ENCODE measurements at places on chromosomes 6 and 20. TPM values are rescaled to one million over a fixed set of nuclear protein-coding genes. Genes with fewer than 3 reads are reported as not detected.

The SNPH gene
- total RNA-seq, result 6.6 TPM

The CHRNA4 gene
- not detected for total RNA-seq

The SEL1L2 gene
- not detected for total RNA-seq

The HCRTR2 gene
- not detected for total RNA-seq

The IL17F gene
- total RNA-seq, result not detected

The HLA-B gene
- total RNA-seq, result 5,408 TPM

The CRISP3 gene
- not detected for total RNA-seq

The C20orf144 gene
- 0.79 TPM for total RNA-seq

The PSORS1C2 gene
- not detected for total RNA-seq

The ACAT2 gene
- 18.5 TPM for total RNA-seq

DNA sequence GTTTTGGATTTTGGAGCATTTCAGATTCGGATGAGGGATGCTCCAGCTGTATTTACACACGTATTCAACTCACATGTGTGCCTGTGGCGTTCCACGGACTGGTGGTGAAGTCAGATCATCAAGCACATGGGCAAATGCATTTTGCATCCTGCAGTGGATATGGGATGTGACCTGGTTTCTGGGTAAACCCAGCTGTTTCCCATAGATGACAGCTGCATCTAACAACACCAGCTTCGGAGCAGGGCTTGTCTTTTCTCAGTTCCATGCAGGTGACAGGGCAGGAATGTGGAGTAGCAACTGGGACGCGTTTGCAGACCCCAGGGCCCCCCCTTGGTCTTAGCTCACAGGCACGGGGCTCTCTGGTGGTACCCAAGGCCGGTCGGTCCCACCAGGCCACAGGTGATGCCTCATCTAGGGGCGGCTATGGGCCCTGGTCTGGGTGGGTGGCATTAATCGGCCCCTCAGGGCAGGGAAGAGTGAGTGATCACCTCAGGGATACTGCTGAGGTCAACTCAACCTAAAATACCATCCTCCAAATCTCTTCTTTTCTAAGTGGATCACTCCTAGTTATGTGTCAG, 83.2 kb downstream of the RAMACL start:
- H3K27ac ChIP-seq, result no peak overlapping the region
- H3K27me3 ChIP-seq, result no peaks in the 10 kb centered on the region
- no peaks in the 10 kb centered on the region for H3K4me1 ChIP-seq
- no peaks in the 10 kb centered on the region for H3K36me3 ChIP-seq
- DNase-seq, result no peak
- H3K4me3 ChIP-seq, result no peak overlapping the region

DNA sequence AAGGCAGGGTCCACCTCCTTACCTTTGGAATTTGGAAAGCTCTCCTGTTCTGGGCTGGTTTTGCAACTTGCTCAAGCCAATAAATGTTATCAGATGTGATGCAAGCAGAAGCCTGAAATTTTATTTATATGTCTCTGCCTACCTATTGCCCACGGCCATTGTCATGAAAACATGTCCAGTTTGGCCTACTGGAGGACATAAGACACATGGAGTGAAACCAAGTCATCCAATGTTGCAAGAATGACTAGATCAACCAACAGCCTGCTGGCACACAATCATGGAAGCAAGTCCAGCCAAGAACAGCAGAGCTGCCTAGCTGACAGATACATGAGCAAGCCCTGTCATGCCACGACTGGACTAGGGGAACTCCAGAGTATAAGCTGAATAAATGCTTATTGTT, 56.7 kb upstream of the IRAK1BP1 start:
- H3K4me1 ChIP-seq, result no peaks in the 10 kb centered on the region
- no peak for DNase-seq
- H3K4me3 ChIP-seq, result no peak overlapping the region
- H3K27ac ChIP-seq, result no peak overlapping the region

DNA sequence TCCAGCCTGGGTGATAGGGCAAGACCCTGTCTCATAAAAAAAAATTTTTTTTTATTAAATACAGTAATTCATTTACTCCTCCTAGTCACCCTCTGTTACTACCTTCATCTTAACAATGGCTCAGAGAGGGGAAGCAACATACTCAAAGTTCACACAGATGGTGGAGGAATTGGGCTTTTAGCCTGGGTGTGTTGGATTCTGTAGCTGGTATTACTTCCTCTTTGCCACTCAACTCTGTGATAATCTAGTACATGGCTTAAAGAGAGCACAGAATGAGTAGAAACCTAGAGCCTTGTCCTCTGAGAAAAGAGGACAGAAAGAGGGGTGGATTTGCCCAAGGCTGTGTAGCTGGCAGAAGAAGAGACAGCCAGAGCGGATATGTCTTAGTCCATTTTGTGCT, 96.6 kb downstream of the DLGAP4 start:
- peaks cover 3% of the 10 kb centered on the region for H3K27me3 ChIP-seq
- H3K4me3 ChIP-seq, result no peak overlapping the region
- H3K27ac ChIP-seq, result no peak overlapping the region
- DNase-seq, result no peak

- H3K4me3 ChIP-seq, result no peak overlapping the region
- no peaks in the 10 kb centered on the region for H3K36me3 ChIP-seq
- H3K27ac ChIP-seq, result no peak overlapping the region
Observed at GRCh38 chr20:59416916-59417315, 116.5 kb downstream of the EDN3 start.

- no peak overlapping the region for H3K4me3 ChIP-seq
- no peaks in the 10 kb centered on the region for H3K27me3 ChIP-seq
- no peaks in the 10 kb centered on the region for H3K36me3 ChIP-seq
- no peaks in the 10 kb centered on the region for H3K4me1 ChIP-seq
Observed at GRCh38 chr6:140660295-140660694, 1285.8 kb upstream of the CITED2 start.

GRCh38 chr20:25081730-25082497, at the start of gene VSX1:
Gene VSX1, minus strand, starts transcription at chr20:25082141. Its CDS starts 45 bp downstream, at chr20:25082096.
- no peak within 1 kb of the TSS for H3K27ac ChIP-seq
- no peaks in the 10 kb centered on the region for H3K36me3 ChIP-seq
- peaks cover 21% of the 10 kb centered on the region for H3K4me1 ChIP-seq
- no peak for DNase-seq
- H3K27me3 ChIP-seq, result peaks cover 25% of the 10 kb centered on the region
- no peak within 1 kb of the TSS for H3K4me3 ChIP-seq

DNA sequence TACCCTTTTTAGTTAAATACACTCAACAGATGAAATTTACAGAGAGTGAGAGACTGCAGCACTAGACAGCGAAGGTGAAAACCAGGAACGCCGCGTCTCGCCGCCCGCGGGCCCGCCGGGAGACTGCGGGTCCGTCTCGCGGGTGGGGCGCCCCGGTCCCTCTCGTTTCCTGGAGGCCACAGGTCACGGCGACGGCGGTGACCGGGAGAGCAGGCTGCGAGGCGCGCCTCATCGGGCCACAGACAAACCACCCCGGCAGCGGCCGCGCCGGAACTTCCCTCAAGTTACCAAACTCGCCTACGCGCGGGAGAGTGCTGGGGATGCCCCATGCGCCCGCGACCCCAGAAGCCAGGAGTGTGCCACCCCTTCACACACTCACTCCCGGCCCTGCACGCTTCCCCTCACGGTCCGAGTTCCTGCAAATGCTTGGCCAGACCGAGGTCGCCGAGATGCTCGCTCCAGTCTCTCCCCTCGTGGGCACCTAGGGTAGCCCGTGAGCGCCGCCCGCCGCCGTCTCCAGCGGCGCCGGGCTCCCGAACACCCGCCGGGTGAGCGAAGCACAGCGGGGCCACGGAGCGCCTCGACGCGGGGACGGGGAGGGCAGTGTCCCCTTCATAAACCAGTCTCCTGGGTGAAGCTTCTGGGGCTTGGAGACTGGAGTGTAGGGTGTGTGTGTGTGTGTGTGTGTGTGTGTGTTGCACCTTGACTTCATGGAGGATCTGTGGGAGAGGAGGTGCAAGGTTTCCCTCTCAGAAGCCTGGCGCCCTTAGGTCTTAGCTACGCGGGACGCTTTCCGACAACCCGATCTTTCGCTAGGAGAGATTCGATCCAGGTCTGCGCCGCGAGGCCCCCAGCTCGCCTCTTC, 1.4 kb downstream of the BACH2 start:
- H3K27ac ChIP-seq, result peak overlapping the region; percentile 95
- no peaks in the 10 kb centered on the region for H3K27me3 ChIP-seq
- H3K4me1 ChIP-seq, result peaks cover 37% of the 10 kb centered on the region
- peak; percentile 64 for DNase-seq
- H3K4me3 ChIP-seq, result peak overlapping the region; percentile 59

DNA sequence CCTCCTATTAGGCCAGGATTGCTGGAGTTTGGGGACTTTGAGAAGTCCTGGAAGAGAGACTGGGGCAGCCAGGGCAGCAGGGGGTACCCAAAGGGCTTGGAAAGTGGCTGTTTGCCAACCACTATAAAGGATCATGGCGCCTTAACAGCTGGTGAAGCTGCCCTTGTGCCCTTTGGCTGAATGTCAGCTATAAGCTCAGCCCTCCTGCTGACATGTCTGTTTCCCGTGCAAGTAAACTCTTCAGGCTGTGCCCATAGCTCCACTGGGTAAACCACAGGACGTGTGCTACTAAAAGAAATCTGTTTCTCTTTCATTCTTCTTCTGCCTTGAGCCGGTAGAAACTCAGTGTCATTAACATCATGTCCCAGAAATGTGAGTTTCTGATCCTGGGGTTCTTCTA, 97.3 kb downstream of the CAP2 start:
- peaks cover 6% of the 10 kb centered on the region for H3K27me3 ChIP-seq
- H3K4me1 ChIP-seq, result no peaks in the 10 kb centered on the region
- DNase-seq, result no peak
- no peak overlapping the region for H3K4me3 ChIP-seq

- H3K27ac ChIP-seq, result no peak overlapping the region
- no peak overlapping the region for H3K4me3 ChIP-seq
- no peaks in the 10 kb centered on the region for H3K27me3 ChIP-seq
- no peaks in the 10 kb centered on the region for H3K4me1 ChIP-seq
- no peak for DNase-seq
Observed at GRCh38 chr6:70846207-70846835, 110.5 kb downstream of the B3GAT2 start.

DNA sequence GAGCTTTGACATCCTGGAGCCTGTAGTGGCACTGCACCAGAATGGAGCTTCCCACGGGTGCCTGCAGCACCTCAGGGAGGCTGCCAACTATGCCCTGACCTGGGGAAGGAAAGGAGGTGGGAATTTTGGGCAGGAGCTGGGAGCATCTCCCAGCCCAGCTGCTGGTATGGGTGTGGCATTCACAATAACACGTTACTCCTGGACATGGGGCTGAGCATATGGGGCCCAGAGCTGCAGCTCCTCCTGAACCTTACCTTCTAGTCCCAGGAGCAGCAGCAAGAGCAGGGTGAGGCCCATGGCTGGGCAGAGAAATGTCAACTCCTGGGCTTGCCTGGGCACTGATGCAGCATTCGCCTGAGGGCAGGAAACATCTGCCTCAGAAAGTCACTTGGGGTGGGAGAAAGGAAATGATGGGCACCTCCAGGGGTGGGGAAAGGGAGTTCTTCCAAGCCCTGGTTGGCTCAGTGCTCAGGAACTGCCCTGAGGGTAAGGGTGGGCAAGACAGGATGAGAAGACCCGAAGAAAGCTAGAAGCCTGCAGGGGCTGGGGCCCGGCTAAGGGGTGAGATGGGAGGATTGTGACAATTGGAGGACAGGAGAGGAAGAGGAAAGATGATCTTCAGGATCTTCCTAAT, at the start of gene TREML1:
Gene TREML1 (minus strand): TSS at position 356 of the 634 bp plus-strand sequence. CDS start 59 bp downstream, at position 297.
- no peaks in the 10 kb centered on the region for H3K36me3 ChIP-seq
- no peaks in the 10 kb centered on the region for H3K4me1 ChIP-seq
- no peak within 1 kb of the TSS for H3K4me3 ChIP-seq

DNA sequence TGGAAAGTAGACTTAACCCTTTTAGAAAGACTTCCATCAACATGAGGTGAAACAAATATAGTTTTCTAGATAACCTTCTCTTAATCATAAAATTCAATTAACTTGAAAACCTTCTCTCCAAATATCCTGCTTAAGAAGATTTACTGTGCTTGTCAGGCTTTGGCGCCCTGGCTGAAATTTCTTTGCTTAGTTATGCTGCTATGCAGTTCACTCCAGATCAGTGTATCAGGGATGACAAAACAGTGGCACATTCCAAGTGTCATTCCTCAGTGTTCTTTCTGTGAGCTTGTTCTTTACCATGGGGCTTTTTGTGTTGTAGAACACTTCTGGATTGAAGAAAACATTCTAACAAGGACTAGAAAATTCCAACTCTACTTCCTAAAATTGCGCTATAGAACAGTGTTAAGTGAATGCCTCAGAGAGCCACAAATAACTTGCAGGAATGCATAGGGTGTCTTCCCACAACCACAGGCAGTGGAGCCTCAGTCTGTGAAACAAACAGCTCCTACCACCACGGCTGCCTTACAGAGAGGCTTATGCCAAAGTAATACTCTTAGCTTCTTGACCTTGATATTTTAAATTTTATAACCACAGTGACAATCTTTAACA, 443.6 kb downstream of the CDC5L start:
- H3K4me1 ChIP-seq, result peaks cover 14% of the 10 kb centered on the region
- H3K36me3 ChIP-seq, result no peaks in the 10 kb centered on the region
- H3K27ac ChIP-seq, result no peak overlapping the region
- DNase-seq, result no peak

- no peaks in the 10 kb centered on the region for H3K4me1 ChIP-seq
- no peak for DNase-seq
- H3K36me3 ChIP-seq, result no peaks in the 10 kb centered on the region
- H3K27ac ChIP-seq, result no peak overlapping the region
- no peak overlapping the region for H3K4me3 ChIP-seq
Observed at GRCh38 chr6:48474830-48475229, 363.8 kb upstream of the PTCHD4 start.

DNA sequence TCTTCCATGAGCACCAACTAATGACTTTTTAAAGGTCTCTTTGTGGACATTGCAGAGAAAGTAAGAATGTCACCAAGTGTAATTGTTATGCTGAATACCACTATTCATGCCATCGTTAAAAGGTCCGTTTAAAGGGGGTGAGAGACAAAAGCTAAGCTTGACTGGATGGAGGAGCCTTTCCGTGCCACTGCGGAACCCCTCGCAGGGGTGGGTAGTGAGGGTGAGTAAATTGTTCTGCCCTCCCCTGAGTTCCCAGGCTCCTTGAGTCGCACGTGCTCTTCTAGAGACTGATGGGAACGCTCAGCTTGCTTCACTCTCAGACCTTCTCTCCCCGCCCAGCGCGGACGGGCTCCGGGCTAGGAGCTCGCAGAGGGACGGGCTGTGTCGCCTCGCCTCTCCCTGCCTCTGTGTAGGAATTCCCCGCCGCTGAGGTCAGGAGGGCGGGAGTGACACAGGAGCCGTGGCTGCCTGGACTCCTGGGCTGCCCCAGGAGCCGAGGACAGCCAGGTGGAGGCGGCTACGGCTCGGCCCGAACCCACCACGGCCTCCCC, 314.8 kb upstream of the QKI start:
- no peak for DNase-seq
- no peak overlapping the region for H3K4me3 ChIP-seq
- no peaks in the 10 kb centered on the region for H3K4me1 ChIP-seq
- H3K27me3 ChIP-seq, result no peaks in the 10 kb centered on the region
- no peak overlapping the region for H3K27ac ChIP-seq

GRCh38 chr6:835476-836160, 142.7 kb upstream of the EXOC2 start:
- H3K4me3 ChIP-seq, result no peak overlapping the region
- H3K36me3 ChIP-seq, result no peaks in the 10 kb centered on the region

DNA sequence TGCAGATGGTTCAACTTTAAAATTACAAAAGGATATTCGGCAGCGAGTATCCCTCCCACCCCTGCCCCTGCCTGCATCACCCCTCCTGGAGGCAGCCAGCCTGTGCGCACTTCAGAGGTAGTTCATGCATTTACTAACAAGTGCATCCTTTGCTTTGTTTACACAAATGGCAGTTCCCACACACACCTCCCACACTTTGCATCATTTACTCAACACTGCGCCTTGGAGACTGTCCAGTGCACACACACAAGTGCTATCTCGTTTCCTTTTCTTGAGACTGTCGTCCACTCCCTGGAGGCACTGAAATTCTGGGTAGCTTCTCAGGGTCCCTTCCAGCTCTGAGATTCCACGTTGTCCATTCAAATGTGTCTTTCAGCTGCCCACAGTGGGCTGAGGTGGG, 53.1 kb upstream of the VSX1 start:
- DNase-seq, result no peak
- H3K4me1 ChIP-seq, result no peaks in the 10 kb centered on the region
- no peaks in the 10 kb centered on the region for H3K36me3 ChIP-seq
- H3K27me3 ChIP-seq, result no peaks in the 10 kb centered on the region
